ENCODE measurements at places on chromosomes 2 and 18. TPM values are rescaled to one million over a fixed set of nuclear protein-coding genes. Genes with fewer than 3 reads are reported as not detected.

SLC9A2 gene
- 0.41 TPM for total RNA-seq

FOXI3 gene
- total RNA-seq = 0.41 TPM

SERPINB11 gene
- not detected for total RNA-seq

TEKT4 gene
- under 0.01 TPM for total RNA-seq

C1GALT1C1L gene
- under 0.01 TPM for total RNA-seq

TFPI gene
- 27.7 TPM for total RNA-seq
